ENCODE measurements at places on chromosomes 3 and 15.

- no peak for DNase-seq
Observed at GRCh38 chr3:72550582-72551262, 297.5 kb downstream of the SHQ1 start.

DNA sequence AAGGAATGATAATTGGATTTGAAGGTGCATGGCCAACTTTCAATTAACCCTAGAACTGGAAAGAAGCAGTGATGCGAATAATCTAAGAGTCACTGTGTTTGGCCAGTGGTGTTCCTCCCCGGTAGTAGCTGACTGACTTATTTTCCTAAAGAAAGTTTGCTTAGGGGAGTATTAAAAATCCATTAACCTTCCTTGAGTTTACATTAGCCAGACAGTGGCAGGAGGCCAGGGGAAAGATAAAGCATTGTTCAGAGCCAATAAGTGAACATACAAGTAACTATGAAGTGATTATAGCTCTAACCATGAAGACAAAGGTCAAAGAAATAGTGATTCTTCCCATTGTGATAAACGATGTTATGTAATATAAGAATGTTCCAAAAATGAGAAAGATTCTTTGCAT, 8.9 kb upstream of the TMEM202 start:
- no peak for DNase-seq

GRCh38 chr3:61111825-61112224, 139.4 kb downstream of the FHIT start:
- DNase-seq: no peak

GRCh38 chr3:193348686-193349085, 29.9 kb downstream of the ATP13A5 start:
- no peak for DNase-seq

GRCh38 chr3:160041465-160041864, 52.8 kb downstream of the IL12A start:
- DNase-seq: no peak

DNA sequence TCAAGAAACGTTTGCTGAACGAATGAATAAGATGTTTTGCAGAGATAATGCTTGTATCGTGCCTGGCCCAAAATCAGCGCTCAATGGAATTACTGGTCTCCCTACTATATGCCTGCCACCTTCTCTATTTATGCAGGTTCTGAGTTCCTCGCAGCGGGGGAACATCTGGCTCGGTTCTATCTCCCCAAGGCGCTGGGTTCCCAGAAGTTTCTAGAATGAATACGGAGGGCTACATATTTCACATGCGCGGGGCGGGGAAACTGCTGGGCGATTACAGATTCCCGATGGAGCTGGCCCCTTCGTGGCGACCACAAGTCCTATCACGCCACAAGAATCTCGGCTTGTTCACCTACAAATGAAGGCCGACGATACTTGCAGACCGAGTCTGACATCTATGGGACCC, 411 bp upstream of the EIF2B5 start:
- DNase-seq: no peak

DNA sequence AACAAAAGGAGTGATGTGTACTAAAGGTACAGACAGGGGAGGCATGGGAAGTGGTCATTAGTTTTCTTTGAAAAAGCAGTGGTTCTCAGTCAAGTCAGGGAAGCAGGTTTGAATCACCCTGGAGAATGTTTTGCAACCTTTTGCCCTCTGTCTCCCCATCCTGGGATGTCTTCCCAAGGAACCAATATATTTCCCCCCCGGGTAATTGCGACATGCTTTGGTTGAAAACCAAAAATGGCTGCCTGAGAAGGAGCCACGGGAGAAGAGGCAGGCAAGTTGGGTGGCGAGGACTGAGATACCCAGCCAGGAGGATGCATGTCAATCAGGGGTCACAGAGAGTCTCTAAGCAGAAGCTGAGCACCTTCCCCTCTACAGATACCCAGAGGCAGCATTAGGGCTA, 20.2 kb upstream of the PPP1R2 start:
- no peak for DNase-seq

GRCh38 chr3:123159926-123160635, 41.7 kb upstream of the SEC22A start:
- DNase-seq: no peak

DNA sequence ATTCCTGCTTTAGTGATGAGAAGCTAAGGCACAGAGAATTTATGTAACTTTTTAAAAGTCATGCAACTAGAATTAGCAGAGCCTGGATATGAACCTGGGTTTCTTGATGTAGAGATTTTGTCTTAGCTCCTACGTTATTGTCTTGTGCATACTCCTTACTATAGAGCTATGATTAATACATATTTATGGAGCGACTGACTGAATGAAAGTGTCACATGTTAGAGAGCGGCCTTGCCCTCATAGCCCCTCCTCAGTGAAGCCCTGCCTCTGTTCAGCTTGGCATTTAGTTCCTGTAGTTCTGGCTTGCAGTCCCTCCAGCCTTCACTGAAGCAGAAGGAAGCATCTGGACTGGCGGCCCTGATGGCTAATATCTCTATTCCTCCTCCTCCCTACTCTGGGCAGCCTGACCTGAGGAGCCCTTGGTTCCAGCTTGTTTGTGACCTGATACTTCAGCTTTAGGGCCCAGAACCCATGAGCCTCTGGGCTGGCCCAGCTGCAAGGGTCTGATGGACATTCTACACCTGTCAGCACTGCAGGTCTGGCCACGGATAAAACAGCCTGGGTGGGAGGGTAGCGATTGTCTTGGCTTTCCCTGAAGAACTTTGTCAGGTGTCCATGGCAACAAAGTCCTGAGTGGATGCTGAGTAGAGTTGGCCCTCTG, 13.4 kb upstream of the AGBL1 start:
- no peak for DNase-seq

DNA sequence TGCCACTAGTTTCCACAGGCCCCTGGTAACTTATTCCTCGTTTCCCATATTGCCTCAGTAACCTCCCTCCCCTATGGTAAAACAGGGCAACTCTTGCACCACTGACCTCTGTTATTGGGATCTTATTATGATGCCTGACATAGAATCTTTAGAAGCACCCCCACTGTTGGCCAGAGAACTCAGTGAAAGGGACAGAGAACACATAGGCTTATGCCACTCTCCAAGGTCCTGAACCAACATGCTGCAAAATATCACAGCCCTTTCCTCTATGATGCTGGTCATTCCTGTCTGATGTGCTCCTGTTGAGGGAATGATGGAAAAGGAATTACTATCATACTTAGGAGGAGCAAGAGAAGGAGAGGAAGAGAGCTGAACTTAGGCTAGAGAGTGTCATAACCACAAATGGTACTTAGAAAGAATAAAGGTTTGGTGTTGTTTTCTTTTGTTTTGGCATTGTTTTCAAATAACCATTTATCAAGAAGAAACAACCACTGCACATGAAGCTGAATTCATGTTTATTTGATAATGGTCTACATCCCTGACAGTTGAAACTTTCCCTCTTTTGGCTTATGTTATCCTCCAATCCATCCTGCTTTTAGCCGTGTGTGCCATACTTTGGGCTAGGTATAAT, 330.2 kb downstream of the EPHB1 start:
- DNase-seq: no peak

DNA sequence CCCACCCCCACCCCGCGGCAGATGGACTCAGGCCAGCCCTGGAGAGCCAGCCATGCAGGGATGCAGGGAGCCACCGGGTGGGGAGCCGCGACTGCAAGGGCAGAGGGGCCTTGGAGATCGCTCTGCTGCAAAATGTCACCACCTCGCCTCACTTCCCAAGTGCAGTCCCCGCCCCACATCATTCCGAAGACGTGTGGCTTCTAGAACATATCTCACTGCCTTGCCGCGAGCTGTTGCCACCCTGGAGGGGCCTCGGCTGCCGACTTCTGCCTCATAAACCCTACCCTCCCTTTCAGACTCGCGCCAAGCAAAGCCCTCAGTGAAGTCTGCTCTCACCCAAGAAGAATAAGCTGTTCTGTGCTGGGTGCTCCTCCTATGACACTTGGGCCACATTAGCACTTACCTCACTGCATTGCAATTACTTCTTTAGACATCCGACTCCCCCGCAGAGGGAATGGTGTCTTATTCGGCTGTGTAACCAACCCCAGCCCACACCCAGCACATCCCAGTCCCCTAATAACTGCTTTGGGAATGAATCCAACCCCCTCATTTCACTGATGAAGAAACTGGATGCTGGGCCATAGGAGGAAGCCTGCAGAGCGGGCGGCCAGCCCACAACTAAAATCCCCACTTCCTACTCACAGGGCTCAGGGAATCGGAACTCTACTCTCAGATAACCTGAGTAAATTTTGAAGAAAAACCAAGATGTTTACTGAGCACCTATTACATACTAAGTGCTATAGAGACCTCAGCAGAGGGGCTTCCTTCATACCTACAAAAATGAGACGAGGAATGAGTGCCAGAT, 8.6 kb downstream of the TLE3 start:
- DNase-seq: no peak

GRCh38 chr15:54576298-54576935, 598.2 kb downstream of the UNC13C start:
- DNase-seq: no peak

All from central memory CD4-positive, alpha-beta T cell (primary cell).